ENCODE measurements at places on chromosomes 3 and 15.

- no peak for DNase-seq
Measured at GRCh38 chr3:1908651-1909445, 189.8 kb upstream of the CNTN4 start.

GRCh38 chr3:13728487-13728886 is 151.4 kb downstream of the WNT7A start:
- DNase-seq, result no peak

GRCh38 chr3:65563861-65564260 is 474.9 kb downstream of the MAGI1 start:
- DNase-seq, result no peak

DNA sequence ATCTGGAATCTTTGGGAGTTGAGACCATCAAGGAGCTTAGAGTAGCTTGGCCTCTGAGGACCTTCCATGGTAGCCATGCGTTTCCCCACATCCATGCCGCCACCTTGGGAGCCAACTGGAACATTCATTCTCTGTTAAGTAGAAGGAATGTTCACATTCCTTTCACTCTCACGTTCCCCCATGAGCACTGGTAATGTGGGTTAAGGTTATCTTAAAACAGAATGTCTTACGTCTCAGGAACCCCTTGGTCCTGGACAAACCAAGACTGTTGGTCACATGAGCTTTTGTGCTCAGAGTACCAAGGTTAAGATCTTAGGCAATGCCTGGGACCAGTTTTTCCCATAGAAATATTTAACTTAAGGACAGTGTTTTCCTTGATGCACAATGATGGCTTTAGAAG is 211.7 kb upstream of the UBE2E1 start:
- no peak for DNase-seq

GRCh38 chr3:146124126-146124801 is 36.7 kb downstream of the PLOD2 start:
- no peak for DNase-seq

DNA sequence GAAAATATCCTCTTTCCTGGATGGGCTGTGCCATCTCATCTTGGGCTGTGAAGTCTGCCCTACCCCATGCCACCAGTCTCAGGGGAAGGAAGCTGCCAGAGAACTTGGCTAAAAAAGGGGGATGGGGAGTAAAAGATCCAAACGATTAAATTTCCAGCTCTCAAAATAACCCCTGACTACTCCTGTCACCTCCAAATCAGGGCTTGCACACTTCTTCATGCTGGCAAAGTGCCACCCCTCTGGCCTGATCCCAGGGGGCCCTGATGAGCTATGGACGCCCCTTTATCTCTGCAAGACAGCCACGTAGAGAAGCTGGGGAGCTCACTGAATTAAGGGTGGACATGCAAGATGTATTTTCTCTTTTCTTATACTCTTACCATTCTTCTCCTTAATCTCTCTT is 1.2 kb upstream of the MLF1 start:
- no peak for DNase-seq

DNA sequence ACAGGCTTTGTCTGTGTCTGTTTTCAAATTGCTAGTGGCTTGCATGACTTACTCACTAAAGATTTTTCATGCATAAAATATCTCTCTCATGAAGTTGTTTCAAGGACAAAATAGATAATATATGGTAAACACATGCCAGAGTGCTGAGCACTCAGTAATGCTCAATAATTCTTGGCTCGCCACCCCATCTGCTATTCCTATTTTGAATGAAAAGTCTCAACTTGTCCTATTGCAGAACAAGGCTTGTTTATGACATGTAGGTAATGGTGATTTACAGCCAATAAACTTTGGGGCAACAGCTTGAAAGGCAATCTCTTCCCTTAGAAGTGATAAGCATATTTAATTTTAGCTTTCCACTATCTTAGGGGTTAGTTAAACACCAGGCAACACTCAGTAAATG is 789.0 kb upstream of the ROBO1 start:
- DNase-seq, result no peak

DNA sequence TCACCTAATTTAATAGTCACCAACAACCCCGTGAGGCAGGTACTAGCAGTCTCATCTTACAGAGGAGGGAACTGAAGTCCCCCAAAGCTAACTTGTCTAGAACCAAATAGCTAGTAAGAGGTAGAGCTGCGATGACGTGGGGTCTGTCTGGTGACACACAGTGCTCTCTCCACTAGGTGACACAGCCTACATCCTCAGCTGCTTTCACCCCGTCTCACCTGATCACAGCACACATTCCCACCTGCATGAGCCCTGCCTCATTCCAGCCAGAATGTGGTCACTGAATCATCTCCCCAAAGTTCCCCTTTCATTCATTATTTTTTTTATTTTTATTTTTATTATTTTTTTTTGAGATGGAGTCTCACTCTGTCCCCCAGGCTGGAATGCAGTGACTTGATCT is 21.3 kb upstream of the MAGEF1 start:
- no peak for DNase-seq

GRCh38 chr15:93026380-93026817 is 62.6 kb downstream of the RGMA start:
- DNase-seq, result no peak

DNA sequence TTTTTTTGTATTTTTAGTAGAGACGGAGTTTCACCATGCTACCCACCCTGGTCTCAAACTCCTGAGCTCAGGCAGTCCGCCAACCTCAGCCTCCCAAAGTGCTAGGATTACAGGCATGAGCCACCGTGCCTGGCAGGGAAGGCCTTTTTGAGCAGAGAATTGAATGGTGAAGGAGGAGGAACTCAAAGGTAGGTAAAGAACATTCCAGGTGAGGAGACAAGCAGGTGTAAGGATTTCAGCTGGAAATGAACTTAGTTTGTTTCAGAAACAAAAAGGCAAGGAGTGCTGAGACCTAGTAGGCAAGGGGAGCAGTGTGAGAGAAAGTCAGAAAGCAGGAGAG is 2.5 kb downstream of the TICRR start:
- DNase-seq, result no peak

DNA sequence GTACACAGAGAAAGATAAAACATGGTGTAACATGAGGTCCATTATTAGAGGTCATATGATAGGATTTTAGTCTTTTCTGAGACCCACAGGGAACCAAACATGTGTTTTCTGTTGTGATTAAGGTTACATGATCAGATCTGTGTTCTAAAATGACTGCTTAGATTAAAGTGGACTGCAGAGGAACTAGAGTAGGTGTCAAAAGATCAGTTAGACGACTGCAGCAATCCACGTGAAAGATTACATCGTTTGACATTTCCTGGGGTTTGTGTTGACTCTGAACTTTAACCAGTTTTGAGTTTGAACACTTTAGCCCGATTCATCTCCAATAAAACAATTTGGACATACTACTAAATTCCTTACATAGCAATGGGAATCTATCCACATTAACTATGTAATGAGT is 5.1 kb downstream of the MIX23 start:
- no peak for DNase-seq

GRCh38 chr3:150370122-150370602 is 37.9 kb upstream of the TSC22D2 start:
- DNase-seq, result peak; percentile 91

All from islet precursor cell (in vitro differentiated cells).